Right renal pelvis (tissue), 4 donors: ENCODE measurements at places on chromosomes 5 and 9.

DNA sequence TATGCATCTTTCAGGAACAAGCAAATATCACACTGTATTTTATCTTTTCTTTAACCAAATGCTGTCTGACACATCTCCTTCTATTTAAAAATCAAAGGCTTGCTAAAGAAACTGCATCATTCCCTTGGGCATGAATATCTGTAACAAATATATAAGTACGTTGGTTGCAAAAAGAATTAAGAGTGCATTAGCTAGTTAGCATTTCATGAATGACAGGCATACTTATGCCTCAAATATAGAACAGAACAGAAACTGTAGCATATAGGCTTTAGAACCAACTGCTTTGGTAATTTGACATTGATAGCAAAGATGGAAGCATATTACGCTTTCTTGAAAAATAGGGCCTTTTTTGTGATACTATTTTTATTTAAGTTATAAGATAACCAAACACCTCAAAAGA, 761.2 kb downstream of the MAT2B start:
- DNase-seq = no peak

- DNase-seq = no peak
Measured at GRCh38 chr5:131433109-131433508, 169.3 kb downstream of the CDC42SE2 start.

DNA sequence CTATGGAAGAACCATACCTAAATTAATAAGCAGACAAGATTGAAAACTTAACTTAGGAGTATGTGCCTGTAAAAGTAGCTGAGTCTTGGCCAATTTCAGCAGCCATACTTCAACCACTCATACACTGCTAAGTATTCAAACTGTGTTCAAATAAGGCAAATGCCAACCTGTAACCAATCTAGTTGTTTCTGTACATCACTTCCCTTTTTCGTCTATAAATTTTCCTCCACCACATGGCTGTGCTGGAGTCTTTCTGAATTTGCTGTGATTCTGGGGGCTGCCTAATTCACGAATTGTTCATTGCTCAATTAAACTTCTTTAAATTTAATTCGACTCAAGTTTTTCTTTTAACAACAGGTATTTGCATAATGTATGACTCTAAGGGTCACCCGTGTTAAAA, 184.4 kb downstream of the PLK2 start:
- DNase-seq = no peak

- no peak for DNase-seq
Measured at GRCh38 chr5:39201160-39201780, 18.1 kb downstream of the FYB1 start.

DNA sequence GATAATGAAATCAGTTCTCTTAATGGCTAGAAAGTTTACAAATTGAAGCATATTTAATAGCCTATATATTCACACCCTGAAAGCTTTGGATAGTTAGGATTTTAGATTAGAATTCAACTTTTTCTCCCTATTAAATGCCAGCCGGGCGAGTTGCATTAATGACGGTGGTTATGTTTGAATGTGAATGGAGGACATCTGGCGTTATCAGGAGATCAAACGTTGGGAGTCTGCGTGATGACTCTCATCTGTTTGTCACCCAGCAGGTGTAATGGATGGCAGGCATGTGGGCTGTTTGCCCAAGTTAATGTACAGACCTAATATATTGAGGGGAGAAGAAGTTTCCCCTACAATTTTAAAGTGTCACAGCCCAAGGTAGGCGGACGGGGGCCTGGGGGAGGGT, 1227.7 kb upstream of the WWC1 start:
- no peak for DNase-seq

DNA sequence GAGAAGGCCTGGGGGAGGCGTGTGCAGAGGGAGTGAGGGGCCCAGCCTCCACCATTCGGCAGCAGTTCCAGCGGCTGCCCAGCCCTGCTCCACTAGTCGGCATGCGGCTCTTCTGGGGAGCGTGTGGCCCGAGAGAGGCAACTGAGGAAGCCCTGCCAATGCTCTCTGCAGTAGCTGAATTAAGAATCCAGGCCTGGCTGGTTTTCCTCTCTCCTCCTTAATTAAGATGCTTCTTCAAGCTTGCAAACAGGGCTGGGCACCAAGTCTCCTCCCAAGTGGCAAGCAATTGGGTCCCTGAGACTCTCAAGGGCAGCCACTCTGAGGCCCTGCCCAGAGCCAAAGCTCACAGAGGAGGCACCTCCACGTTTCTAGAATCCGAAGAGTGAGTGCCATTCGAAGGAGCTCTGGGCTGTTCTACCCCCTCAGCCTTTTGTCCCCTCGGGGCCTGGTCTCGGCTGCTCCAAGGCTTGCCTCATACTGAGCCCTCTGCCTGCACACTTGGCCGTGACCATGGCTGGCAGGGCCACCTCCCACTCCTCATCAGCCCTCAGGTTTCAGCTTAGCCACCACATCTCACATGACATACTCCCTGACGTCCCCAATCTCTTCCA, 75.4 kb upstream of the LRRTM2 start:
- DNase-seq = no peak

DNA sequence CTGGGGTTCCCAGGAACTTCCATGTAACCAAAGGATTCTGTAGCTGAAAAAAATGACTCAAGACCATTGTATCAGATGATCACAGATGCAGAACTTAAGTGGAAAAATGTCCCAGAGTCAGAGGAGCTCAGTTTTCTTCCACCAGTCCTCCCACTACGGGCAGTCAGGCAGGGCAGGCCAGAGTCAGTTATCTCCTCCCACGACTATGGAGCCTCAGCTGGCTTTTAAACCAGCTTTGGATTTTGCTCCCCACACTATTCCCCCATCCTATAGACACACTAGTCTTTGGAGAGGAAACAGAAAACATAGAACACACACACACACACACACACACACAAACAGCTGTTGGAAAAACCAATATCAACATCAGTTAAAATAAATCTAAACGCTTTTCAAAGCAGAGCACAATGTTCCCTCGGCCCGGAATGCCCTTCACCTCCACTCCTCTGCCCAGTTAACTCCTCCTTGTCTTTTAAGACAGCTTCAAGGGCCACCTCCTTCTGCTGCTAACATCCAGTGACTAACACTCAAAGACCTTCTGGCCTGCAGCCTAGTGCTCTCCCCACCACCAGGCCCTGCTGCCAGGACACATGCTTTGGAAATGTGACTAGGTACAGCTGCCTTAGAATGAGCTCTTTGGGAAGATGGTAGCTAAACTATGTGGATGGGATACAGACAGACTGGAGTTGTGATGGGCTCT, 56.8 kb downstream of the NIPAL4 start:
- no peak for DNase-seq

DNA sequence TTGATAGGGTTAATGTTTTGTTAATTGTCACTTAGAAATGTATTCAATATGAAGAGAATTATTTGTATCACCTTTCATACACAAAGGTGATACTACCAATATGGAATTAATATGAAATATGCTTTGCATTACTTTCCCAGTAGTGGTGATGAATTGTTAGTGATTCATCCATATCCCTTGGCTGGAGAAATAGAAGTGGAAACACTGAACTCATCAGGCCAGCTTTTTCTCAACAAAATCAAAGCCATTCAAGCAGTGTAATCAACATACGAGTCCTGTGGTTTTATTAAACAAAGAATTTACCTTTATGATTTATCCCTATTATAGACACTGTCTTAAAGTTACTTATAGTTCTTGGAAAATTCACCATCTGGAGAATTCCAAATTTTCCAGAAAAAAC, 264.0 kb upstream of the MEF2C start:
- DNase-seq = no peak

GRCh38 chr5:65978251-65978650, 51.9 kb downstream of the ERBIN start:
- DNase-seq = no peak

- peak; percentile 16 for DNase-seq
Measured at GRCh38 chr9:115883467-115884329, 269.9 kb upstream of the PAPPA start.

GRCh38 chr5:150081541-150082283, 4.6 kb downstream of the CSF1R start:
- DNase-seq = no peak

GRCh38 chr5:178461004-178461730, 129.0 kb downstream of the COL23A1 start:
- DNase-seq = no peak

- no peak for DNase-seq
Measured at GRCh38 chr9:2260417-2261306, 245.5 kb downstream of the SMARCA2 start.

GRCh38 chr5:109412981-109413402, 3.2 kb upstream of the PJA2 start:
- no peak for DNase-seq

DNA sequence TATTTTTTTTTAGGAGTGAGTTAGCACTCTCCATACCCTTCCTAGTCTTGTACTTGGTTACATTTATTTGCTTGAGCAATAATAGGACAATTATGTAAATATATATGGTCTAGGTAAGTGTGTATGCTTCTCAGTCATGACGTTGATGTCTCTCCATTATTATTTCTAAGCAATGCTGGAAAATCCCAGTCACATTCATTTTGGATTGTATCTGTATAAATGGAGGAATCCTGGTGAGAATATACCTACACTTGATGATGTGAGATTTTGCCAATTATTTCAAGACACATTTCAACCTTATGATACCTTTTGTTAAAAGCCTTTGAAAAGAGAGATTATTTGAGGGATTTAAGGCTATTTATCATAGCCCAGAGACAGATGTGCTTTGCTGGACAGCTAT, 2244.5 kb upstream of the WWC1 start:
- DNase-seq = no peak

GRCh38 chr9:101028346-101029314, at the start of gene PLPPR1:
Gene PLPPR1 (plus strand): TSS chr9:101028727.
- peak; percentile 61 for DNase-seq

GRCh38 chr5:132557478-132558172, 848 bp downstream of the RAD50 start:
- peak; percentile 8 for DNase-seq

DNA sequence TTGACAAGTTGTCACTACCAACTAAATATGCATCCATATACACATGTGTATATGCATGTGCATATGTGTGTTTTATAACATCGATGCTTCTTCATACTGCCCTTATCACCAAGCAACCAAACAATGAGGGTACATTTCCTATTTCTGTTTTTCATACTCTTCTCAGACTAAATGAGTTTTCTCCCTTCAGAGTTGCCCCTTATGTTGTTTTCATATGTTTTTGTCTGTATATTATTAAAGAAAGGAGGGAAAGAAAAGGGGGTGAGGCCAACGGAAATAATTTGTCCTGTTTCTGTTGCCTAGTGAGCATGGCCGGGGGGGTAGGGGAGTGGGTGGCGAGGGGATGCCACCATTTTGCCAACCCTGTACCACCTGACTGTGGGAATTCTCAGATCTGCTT, 28.8 kb upstream of the NFIB start:
- no peak for DNase-seq

GRCh38 chr9:21583628-21584377, 101.7 kb upstream of the IFNE start:
- no peak for DNase-seq

- DNase-seq = no peak
Measured at GRCh38 chr9:127905004-127905728, 5.8 kb upstream of the ST6GALNAC6 start.

DNA sequence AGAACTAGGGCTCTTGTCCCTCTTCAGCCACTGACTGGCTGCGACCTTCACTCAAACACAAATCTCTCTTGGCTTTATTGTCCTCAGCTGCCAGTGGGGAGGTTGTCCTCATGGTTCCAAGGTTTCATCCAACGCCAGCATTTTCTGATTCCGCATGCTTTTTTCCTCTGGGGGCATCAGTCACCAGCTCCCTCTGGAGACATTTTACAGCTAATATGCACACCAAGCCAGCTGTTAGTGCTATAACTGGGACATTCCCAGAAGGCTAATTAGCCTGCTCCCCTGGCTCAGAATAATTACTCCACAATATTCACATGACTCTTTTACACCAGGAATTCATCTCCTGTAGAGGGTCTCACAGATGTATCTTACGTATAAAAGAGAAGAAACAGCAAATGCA, 193.6 kb upstream of the ANKRD55 start:
- DNase-seq = no peak

- DNase-seq = no peak
Measured at GRCh38 chr5:142698447-142699183, 12.7 kb upstream of the FGF1 start.

- no peak for DNase-seq
Measured at GRCh38 chr9:69655065-69655464, 17.1 kb downstream of the APBA1 start.

GRCh38 chr5:145912594-145912993, 23.8 kb upstream of the SH3RF2 start:
- no peak for DNase-seq

DNA sequence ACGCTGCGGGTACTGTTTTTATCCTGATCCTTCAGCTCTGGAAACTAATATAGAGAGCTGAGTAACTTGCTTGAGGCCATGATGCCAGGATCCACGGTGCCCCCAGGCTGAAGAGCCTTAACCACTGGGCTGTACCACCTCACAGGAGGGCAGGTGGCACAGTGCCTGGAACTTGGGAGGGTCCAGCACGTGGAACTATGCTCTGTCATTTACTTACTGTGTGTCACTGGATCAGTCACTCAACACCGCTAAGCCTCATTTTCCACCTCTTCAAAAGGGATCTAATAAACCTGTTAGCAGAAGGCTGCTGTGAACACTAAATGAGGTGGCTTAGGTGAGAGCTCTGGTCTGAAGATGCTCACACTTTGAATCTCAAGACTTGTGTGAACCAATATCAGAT, 29.6 kb downstream of the KCNIP1 start:
- DNase-seq = no peak

DNA sequence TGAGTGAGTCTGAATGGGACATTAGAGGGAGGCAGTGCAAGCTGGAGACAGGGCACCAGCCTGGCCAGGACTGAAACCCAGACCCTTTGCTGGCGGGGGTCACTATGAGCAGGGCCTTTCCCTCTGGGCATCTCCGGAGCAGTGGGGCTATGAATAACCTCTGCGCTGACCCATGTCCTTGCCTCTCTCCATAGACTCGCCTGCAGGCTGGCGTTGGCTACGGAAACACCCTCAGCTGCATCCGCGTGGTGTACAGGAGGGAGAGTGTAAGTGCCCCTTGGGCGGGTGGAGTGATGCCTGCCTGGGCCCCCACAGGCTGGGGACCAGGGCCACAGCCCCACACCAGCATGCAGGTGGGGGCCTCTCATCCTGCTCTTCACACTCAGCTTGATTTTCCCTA, 15.8 kb downstream of the SLC25A48 start:
- no peak for DNase-seq

DNA sequence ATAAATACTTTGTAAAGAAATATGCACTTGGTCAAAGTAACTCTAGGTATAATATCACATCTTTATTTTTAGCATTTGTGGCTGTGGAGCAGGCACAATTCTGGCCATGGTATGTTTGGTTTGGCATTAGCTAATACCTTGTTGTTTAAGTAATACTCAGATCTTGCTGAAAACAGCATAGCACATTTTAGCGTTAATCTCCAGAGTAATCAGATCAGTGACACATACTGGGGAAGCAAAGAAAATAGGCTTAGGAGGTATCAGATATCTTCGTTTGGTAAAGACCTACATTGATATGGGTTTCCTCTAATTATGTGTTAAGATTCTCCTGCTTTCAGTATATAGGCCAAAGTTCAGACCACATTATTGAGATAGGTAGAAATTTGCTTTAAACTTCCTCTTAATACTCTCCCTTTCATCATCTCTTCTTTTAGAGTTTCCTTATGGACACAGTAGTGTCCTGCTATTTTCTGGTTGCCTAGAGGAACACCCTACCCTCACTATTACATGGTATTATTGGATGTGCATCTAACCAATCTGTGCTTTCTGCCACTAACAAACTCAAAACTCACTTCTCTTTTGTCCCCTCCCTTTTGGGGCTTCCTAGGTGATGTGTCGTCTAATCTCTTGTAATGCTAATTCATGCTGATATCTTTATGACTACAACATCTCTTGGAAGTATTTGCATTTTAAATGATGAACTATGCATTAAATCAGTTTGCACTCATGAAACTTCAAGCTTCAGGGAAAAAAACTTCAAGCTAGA, 437.3 kb upstream of the ADAMTSL1 start:
- DNase-seq = no peak
